ENCODE measurements at places on chromosomes 11 and 22. TPM values are rescaled to one million over a fixed set of nuclear protein-coding genes. Genes with fewer than 3 reads are reported as not detected.

OR6A2 gene
- 0.08 TPM for total RNA-seq

CALCA gene
- not detected for total RNA-seq

F2 gene
- total RNA-seq: not detected

TSGA10IP gene
- not detected for total RNA-seq

IGF2 gene
- not detected for total RNA-seq

OR5B21 gene
- total RNA-seq: 0.89 TPM

PLAAT5 gene
- total RNA-seq: 0.43 TPM

KCNJ5 gene
- 0.17 TPM for total RNA-seq

DCHS1 gene
- 2.1 TPM for total RNA-seq

NOL12 gene
- total RNA-seq: 42.8 TPM

PRR33 gene
- total RNA-seq: not detected

TMEM151A gene
- total RNA-seq: not detected

C1QTNF4 gene
- total RNA-seq: 0.43 TPM

P2RY2 gene
- total RNA-seq: not detected

IFITM1 gene
- total RNA-seq: 1,374 TPM

LSP1 gene
- 438 TPM for total RNA-seq

PNPLA2 gene
- total RNA-seq: 110 TPM

MN1 gene
- 0.30 TPM for total RNA-seq

ABCC8 gene
- total RNA-seq: not detected

RIC3 gene
- total RNA-seq: 18.7 TPM

KRTAP5-7 gene
- total RNA-seq: not detected

SERPIND1 gene
- not detected for total RNA-seq

NXPE4 gene
- total RNA-seq: not detected

STK33 gene
- 2.2 TPM for total RNA-seq

SLC22A8 gene
- not detected for total RNA-seq

LRRC75B gene
- 2.2 TPM for total RNA-seq

SPI1 gene
- total RNA-seq: 2.9 TPM

SERHL2 gene
- total RNA-seq: 1.0 TPM

JAM3 gene
- 21.1 TPM for total RNA-seq

CNTF gene
- 2.6 TPM for total RNA-seq

C11orf42 gene
- total RNA-seq: not detected

MTMR2 gene
- total RNA-seq: 21.3 TPM

SYCE3 gene
- 1.1 TPM for total RNA-seq

OR52N4 gene
- 1.7 TPM for total RNA-seq

TMEM45B gene
- 0.91 TPM for total RNA-seq

PPFIBP2 gene
- total RNA-seq: 25.7 TPM

MMP12 gene
- total RNA-seq: not detected

RHOD gene
- total RNA-seq: 0.54 TPM

TMPRSS13 gene
- total RNA-seq: 5.0 TPM

ADM2 gene
- total RNA-seq: 6.5 TPM

ZNF280B gene
- total RNA-seq: 2.7 TPM

ALDH3B2 gene
- total RNA-seq: not detected

CREB3L1 gene
- total RNA-seq: not detected

NAALAD2 gene
- not detected for total RNA-seq

ADORA2A gene
- 29.1 TPM for total RNA-seq

KRTAP5-2 gene
- not detected for total RNA-seq

C22orf15 gene
- total RNA-seq: 2.1 TPM

SUSD2 gene
- 0.94 TPM for total RNA-seq

SLC25A17 gene
- 20.6 TPM for total RNA-seq

LYVE1 gene
- not detected for total RNA-seq

GAB4 gene
- total RNA-seq: not detected

CYTH4 gene
- total RNA-seq: 157 TPM

OLFML1 gene
- total RNA-seq: not detected

NF2 gene
- total RNA-seq: 41.3 TPM

ST14 gene
- 0.51 TPM for total RNA-seq

C22orf31 gene
- total RNA-seq: not detected

SHANK3 gene
- 0.06 TPM for total RNA-seq

POTEH gene
- not detected for total RNA-seq

SMC1B gene
- 2.4 TPM for total RNA-seq
